ENCODE measurements at places on chromosomes 5 and 9. TPM values are rescaled to one million over a fixed set of nuclear protein-coding genes. Genes with fewer than 3 reads are reported as not detected.

ZDHHC12 gene
- 64.6 TPM for total RNA-seq

- no peak for DNase-seq
Measured at GRCh38 chr9:125241863-125242739, 958 bp upstream of the HSPA5 start.

DNA sequence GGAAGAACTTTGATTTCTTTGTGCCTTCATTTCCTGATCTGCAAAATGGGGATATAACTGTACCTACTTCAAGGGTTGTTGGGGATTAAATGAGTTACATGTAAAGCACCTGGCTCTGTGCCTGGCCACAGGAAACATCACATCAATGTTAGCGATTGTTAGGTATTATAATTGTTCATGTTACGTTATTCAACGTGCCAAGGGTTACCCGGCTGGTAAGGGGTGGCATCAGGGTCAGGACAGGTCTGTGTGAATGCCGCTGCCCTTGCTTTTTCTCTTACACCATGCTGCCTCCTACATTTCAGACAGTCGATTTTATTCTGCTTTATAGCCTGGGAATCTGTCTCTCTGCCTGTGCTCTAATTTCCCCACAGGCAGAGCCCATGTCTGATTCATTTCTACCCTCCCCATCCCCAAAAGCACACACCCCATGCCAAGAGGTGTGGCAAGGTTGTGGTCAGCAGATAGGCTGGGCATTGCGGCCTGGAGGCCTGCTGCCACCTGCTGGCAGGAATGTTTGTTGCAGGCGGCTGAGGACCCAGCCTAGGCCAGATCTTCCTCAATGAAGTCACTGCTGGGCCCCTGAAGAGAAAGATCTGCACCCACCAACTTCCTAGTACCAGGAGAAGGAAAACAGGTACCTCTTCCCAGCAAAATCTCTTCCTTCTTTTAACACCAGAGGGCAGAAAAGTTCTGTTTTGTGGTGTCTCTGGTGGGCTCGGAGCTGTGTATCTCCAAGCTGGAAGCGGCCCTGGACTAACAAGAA lies 5.3 kb downstream of the ANKS6 start:
- DNase-seq, result peak; percentile 96

PCDHA1 gene
- 0.06 TPM for total RNA-seq

DNA sequence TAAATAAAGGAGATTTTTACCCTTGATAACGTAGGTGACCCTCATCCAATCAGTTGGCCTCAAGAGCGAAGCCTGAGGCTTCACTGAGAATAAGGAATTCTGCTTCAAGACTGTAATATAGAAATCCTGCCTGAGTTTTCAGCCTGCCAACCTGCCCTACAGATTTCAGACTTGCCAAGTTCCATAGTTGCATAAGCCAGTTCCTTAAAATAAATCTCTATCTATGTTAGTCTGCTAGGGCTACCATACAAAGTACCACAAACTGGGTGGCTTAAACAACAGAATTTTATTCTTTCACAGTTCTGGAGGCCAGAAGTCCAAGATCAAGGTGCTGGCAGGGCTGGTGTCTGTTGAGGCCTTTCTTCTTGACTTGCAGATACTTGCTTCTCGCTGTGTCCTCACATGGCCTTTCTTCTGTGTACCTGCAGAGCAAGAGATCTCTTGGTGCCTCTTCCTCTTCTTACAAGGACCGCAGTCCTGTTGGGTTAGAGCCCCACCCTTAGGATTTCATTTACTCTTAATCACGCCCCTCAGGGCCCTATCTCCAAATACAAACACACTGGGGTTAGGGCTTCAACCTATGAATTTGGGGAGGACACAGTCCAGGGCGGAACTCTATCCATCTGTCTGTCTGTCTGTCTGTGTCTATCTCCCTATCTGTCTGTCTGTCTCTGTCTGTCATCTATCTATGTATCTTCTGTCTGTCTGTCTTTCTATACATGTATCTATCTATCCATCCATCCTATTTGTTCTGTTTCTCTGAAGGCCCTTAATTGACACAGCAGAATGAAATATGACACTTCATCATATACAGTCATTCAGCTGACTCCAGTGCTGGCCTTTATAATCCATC lies 17.0 kb upstream of the CMBL start:
- no peak for DNase-seq

- no peak for DNase-seq
Measured at GRCh38 chr9:119284118-119284517, 85.1 kb downstream of the BRINP1 start.

- no peak for DNase-seq
Measured at GRCh38 chr9:135127718-135128670, 40.5 kb downstream of the OLFM1 start.

DNA sequence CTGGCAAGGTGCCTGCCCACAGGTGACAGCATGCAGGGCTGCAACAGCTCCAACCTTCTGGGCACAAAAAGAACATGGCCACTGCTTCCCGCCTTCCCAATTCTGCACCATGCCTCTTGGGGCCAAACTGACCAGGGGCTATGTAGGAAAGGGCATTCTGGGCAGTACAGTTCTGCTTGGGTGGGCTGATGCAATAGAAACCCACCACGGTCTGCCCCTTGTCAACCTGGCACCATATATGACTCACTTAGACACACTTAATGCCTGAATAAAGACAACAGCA lies 40.2 kb upstream of the FCN1 start:
- no peak for DNase-seq

CLIC3 gene
- 0.52 TPM for total RNA-seq

- no peak for DNase-seq
Measured at GRCh38 chr5:90390928-90391327, 18.6 kb downstream of the CETN3 start.

GRCh38 chr5:126515337-126515736 lies 79.7 kb downstream of the ALDH7A1 start:
- no peak for DNase-seq

DNA sequence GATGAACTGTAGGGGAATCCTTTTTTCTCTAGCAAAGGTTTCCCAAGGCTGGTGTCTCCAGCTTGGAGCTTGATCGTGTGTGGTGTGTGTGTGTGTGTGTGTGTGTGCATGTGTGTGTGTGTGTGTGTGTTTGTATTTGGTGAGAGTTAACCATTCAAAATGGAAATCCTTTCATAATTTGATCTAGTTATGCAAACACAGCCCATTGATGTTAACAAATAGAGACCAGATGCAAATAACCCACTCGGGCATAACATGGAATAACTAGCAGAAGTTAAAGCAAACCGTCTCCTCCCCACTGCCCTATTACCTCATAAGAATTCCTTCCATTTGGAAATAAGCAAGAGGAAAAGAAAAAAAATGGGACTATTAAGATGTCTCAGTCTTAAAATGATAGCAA lies 24.9 kb upstream of the ZSWIM6 start:
- DNase-seq, result no peak

Measured in LHCN-M2 (cell line).